ENCODE measurements at places on chromosomes 5 and 9. TPM values are rescaled to one million over a fixed set of nuclear protein-coding genes. Genes with fewer than 3 reads are reported as not detected.
A peak's percentile ranks its signal among the peaks of the same experiment; 100 is the strongest.

DNA sequence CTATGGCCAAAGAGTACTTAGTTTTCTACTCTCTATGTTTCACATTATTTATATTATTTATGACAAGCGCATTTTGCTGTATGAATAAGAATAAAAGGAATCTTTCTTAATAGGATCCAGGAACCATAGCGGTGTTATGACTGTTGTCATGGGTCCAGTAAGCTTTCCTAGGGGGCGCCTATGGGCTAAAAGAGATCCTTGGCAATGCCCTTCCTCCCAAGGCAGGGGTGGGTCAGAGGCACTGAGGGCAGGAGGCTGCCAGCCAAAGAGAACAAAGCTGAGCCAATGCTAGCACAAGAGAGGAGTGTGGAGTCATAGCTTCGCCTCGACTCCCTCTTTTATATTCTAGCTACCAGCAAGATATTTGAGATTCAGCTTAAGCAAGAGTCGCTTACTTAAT lies 98.4 kb upstream of the GNAQ start:
- no peak for DNase-seq

DNA sequence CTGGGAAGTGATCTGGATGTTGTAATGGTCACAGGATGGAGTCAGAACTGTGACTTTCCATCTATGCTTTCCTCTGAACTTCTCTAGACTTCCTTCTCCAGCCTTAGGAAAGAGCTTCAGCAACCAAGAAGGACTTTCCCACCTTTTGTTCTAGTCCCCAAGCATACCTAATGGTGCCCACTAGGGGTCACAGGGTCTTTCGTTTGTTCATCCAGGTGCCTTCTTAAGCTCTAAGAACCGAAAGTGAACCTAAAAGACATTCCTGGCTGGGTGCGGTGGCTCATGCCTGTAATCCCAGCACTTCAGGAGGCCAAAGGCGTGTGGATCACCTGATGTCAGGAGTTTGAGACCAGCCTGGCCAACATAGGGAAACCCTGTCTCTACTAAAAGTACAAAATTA lies 1.8 kb upstream of the WNT8A start:
- DNase-seq = no peak

- no peak for DNase-seq
Measured at GRCh38 chr5:148902478-148902877, 76.1 kb downstream of the ADRB2 start.

- DNase-seq = no peak
Measured at GRCh38 chr5:81361600-81361999, 32.3 kb downstream of the ACOT12 start.

DNA sequence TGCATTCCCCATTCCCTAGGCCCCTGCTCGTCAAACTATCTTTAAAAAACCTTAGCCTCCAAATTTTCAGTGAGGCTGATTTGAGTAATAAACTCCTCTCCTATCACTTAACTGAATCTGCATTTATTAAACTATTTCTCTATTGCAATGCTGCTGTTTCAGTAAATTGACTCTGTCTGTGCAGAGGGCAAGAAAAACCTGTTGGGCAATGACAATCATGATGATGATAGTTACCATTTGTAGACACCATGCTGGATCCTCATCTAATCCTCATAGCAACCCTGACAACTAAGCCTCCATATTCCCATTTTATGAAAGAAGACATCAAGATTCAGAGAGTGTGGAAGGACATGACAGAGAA lies 212.9 kb downstream of the TRIM32 start:
- no peak for DNase-seq

GRCh38 chr9:93955111-93955980 lies at the start of gene BARX1:
Gene BARX1, minus strand, starts transcription at chr9:93955355. Its CDS starts 209 bp downstream, at chr9:93955146.
- DNase-seq = peak; percentile 55

DNA sequence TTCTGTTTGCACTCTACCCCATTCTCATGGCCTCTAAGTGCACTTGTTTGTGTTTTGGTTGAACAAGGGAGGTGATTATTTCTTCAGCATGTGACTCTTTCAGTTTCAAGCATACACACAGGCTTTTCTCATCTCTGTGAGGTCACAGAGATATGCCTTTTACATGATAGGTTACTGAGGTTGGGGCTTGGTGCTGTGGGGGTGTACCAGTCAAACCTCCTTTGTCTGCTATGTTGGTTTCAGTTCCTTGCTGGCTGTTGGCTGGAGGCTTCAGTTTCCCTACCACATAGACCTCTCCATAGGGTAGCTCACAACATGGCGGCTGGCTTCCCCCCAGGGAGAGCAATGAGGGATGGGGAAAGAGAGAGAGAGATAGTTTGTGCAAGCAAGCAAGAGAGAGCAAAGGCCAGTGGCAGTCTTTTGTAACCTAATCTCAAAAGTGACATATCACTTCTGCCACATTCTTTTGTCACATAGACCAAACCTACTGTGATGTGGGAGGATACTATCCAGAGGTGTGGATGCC lies 96.7 kb upstream of the SEMA6A start:
- no peak for DNase-seq

DNA sequence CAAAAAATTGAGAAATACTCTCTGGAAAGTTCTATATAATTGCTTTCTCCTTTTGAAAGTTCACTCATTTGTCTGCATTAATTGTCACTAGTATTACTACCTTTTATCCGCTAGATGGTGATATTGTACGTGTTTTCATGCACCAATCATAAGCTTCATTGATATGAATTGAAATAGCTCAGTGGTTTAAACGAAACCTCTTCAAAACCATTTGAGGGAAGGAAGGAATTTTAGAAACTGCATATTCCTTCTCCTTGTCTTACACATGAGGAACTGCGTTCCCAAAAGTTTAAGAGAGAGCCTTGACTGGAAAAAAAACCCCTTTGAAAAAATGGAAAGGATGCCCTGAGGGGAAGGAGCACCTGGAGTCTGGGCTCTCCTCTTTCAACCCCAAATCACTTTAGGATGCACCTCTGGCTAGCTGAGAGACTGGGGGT lies 98.6 kb downstream of the YTHDC2 start:
- no peak for DNase-seq

DNA sequence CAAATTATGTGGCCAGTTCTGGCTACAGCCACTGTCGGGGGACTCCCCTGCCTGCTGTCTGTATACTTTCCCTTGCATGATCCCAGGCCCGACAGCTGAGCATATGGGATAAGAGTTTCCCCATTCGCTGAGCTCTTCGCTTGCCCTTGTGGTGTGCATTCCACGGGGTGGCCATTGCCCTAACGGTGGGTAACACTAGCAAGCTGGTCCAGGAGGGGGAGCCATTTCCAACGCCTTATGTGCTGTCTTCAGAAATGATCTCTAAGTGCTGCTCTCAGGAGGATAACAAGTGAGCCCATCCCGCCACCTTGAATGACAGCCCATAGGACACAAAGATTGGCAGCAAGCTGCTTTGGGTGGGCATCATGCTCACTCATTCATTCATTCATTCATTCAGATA lies 190.9 kb downstream of the FSTL4 start:
- DNase-seq = no peak

GRCh38 chr9:100084734-100085133 lies 14.1 kb downstream of the ERP44 start:
- peak; percentile 57 for DNase-seq

- no peak for DNase-seq
Measured at GRCh38 chr9:71357346-71357745, 235.9 kb upstream of the TRPM3 start.

DNA sequence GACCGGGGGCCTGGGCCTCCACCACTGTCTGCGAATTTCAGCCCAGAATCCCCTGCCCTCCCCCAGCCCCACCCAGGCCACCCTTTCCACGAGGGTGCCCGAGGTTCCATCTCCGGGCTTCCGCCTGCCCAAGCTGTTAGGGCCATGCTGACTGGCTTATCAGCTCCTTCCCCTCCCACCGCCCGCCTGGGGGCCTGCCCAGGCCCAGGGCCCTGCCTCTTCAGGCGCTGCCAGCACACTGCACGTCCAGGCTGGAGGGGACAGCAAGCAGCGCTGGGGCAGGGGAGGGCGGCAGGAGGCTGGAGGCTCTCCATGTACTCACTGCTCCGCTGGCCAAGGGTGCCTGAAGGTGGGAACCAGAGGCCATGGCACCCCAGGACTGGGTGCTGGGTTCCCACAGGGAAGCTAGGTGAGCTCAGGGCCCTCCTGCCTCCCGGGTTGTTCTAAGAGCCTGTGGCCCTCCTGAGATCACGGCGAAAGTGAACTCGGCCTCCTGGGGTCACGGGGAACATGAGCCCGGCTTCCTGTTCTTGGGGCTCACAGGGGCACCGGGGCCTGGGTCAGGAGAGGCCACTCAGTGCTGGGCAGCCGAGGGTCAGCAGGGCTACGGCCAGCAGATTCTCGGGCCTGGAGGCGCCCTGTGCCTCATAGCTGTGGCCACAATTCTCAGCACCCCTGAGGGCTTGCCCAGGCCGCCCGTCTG lies 57.7 kb upstream of the EGFL7 start:
- no peak for DNase-seq

GRCh38 chr5:3020426-3020825 lies 268.9 kb upstream of the IRX2 start:
- DNase-seq = no peak

DNA sequence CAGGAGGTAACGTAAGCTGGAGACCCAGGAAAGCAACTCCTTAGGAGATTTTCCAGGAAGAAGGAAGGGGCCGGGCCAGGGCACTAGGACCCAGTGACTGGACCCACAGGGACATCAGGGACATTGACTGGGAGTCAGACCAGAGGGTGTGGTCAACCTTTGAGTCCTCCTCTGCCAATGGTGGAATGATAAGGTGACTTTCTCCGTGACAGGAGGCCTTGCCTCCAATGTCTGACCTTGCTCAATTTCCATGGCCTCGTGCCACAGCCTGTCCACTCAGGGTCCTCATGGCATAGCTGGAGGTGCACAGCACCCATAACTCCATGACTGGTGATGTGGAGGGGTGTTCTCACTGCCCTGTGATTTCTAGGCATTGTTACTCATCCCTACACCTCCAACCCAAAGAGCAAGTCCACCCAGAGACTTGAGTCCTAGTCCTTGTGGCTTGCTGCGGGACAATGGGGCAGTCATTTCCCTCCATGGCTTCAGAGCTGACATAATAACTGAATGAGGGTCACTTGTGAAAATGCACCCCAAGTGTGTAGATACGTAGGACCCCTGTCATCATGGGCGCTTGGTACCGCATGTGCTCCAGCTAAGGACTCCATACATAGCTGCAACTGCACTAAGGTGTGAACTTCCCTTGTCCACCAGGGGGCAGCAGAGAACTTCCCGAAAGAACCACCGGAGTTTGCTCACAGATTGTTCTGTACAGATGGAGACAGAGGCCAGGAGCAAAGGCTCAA lies 4.1 kb upstream of the AMBP start:
- DNase-seq = peak; percentile 66

DNA sequence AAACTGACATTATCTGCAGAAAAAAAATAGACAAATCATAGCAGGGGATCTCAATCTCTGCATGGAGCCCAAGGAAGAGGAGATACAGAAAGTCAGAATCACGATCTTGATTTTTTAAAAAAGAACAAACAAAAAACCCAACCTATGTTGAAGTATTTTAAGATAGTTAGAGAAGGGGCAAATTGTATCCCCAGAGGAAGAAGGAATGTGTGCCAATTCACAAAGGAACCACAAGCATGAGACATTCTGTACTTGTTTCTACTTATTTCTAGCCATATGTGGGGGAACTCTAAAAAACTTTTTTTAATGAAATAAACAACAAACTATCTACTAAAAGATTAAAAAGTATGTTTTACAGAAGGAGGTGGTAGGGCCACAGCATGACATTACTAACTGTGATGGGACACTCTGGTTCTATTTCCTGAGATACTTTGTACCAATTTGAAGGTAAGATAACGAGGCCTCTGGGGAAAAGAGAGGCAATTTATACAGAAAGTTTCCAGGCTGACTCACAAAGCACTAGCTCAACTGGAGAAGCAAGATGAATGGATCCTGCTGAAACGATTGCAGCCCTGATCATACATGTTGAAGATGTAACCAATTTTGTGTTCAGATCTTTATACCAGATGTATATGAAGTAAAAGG lies 22.5 kb downstream of the RANBP3L start:
- no peak for DNase-seq

- DNase-seq = no peak
Measured at GRCh38 chr5:147484708-147485020, 25.2 kb downstream of the DPYSL3 start.

- DNase-seq = no peak
Measured at GRCh38 chr5:153544706-153545105, 54.2 kb downstream of the GRIA1 start.

DNA sequence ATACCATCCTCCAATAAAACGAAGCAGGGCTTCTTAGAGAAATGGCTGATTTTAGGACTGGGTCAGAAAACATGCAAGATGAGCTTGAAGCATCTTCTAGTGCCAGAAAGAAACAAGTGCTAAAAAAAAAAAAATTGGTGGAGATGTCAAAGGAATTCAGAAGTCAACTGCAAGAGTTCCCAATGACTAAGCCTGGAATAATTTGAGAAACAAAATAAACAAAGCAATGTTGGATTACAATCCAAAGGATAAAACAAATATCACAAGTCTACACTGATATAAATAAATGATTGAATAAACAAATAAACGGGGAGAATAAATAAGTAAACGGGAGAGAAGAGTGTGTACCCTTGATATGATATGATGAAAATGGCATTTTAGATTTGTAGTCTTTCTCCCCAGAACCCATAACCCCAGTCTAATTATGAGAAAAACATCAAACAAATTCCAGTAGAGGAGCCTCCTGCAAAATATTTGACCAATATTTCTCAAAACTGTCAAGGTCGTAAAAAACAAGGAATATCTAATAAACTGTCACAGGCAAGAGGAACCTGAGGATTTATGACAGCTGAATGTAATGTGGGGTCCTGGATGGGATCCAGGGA lies 63.5 kb upstream of the CCL21 start:
- DNase-seq = no peak

- DNase-seq = no peak
Measured at GRCh38 chr9:134870301-134870694, 10.3 kb upstream of the FCN2 start.

GRCh38 chr5:151465476-151465875 lies 18.1 kb downstream of the SLC36A1 start:
- no peak for DNase-seq

- DNase-seq = no peak
Measured at GRCh38 chr9:19488721-19489120, 79.9 kb downstream of the ACER2 start.

TMEM8B gene
- polyA plus RNA-seq = 2.4 TPM

ITGA2 gene
- polyA plus RNA-seq = 0.30 TPM

ANKRD34B gene
- not detected for polyA plus RNA-seq

DRD1 gene
- not detected for polyA plus RNA-seq

NDUFAF2 gene
- 34.8 TPM for polyA plus RNA-seq

ADAMTS6 gene
- polyA plus RNA-seq = 0.14 TPM

OR1Q1 gene
- not detected for polyA plus RNA-seq

FOXD4L3 gene
- not detected for polyA plus RNA-seq

NRG2 gene
- not detected for polyA plus RNA-seq

TLX3 gene
- not detected for polyA plus RNA-seq

SVEP1 gene
- polyA plus RNA-seq = not detected

TMOD1 gene
- 3.3 TPM for polyA plus RNA-seq

CCL28 gene
- polyA plus RNA-seq = 5.7 TPM

SPOCK1 gene
- polyA plus RNA-seq = not detected

UBAP1 gene
- polyA plus RNA-seq = 58.8 TPM

TMEM215 gene
- not detected for polyA plus RNA-seq
